Motor neuron (in vitro differentiated cells): ENCODE measurements at places on chromosomes 7 and 10. TPM values are rescaled to one million over a fixed set of nuclear protein-coding genes. Genes with fewer than 3 reads are reported as not detected.

The FFAR4 gene
- total RNA-seq = 0.09 and 0.10 TPM in 2 replicates

- ATAC-seq = no peak
These were observed 344.1 kb upstream of the PRKCQ start for GRCh38 chr10:6924166-6924565.

The TACC2 gene
- 20.4 and 23.8 TPM in 2 replicates for total RNA-seq

DNA sequence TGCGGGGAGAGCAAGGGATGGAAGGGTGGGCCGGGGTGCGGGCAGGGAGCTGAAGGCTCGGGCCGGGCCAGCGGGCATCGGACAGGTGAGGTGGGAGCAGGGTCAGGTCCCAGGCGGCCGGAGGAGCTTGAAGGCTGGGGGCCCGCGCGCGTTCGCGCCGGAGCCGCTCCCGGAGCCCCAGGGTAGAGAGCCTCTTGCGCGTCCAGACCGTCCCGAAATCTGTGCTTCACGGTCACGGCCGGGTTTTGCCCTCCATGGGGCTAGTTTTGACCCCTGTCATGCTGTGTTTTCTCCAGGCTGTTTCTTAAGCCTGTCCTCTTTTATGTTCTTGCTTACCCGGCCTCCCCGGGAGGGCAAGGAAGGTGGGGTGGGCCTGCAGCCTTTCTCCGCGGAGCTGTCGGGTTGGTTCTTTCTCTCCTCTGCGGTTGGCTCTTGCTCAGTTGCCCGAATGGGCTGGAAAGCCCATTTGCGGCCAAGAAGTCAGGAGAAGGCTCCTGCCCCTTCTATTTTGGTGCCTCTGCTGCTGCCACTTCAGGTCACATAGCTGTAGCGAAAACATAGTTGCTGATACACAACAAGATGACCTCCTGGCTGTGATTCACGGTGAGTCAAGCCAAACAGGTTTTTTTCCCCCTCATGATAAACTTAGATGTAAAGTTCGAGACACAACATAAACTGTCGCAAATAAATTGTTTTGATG is 650 bp downstream of the UBE2D1 start:
- peak; percentile 67 for ATAC-seq

DNA sequence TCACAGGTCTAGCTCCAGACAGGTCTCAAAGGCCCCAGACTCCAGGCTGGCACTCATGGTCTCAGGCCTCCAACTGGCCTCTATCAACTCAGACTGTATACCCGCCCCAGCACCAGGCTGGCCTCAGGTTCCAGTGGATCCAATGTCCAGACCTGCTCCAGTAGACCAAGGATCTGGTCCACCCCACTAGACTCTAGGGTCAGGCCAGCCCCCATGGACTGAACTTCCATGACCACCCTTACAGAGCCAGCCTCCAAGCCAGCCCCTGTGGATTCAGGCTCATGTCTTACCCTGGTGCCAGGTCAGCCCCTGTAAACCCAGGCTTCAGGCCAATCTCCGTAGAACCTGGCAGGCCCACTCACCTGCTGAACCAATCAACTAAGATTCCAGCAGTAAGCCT is 16.8 kb upstream of the GNAT3 start:
- ATAC-seq = no peak

The PBLD gene
- 3.3 and 4.1 TPM in 2 replicates for total RNA-seq

GRCh38 chr7:24701261-24702235 is 55.7 kb downstream of the GSDME start:
- ATAC-seq = no peak

The ADGRA1 gene
- 0.20 and 0.22 TPM in 2 replicates for total RNA-seq

The CPA2 gene
- total RNA-seq = 0.78 and 0.82 TPM in 2 replicates

The MSMB gene
- not detected in 2 replicates for total RNA-seq

- no peak for ATAC-seq
These were observed 46.9 kb downstream of the KMT2E start for GRCh38 chr7:105060923-105061322.

DNA sequence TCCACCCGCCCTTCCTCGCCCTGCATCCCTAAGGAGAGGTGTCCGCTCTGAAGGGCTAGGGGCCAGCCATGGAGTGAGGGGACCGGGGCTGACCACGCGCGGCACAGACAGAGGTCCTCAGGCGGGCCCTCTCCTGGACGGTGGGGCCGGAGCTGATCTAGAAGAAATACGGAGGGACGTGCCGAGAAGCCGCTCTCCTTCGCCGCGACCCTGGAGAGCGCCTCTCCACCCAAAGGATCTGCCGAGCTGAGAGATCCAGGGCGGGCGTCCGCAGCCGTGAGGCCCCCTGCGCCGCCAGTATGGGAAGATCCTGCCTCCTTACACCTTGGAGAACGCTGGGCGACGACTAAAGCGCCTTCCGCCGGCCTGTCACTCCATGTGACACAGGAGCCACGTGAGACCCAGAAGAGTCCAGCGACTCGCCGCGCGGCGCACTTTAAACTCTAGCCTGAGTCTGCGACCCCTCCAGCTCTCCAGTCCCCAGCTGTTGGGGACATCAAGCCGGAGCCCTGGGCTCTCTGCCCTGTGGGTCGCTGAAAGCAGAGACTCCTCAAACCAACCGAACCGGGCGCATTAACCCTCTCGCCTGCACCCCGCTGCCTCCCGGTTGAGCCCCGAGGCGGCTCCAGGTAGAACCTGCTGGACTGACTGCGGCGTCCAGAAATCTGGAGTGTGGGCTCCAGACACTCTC is 1.5 kb upstream of the SFMBT2 start:
- ATAC-seq = no peak

The PPP1R17 gene
- total RNA-seq = 0.85 and 1.7 TPM in 2 replicates

DNA sequence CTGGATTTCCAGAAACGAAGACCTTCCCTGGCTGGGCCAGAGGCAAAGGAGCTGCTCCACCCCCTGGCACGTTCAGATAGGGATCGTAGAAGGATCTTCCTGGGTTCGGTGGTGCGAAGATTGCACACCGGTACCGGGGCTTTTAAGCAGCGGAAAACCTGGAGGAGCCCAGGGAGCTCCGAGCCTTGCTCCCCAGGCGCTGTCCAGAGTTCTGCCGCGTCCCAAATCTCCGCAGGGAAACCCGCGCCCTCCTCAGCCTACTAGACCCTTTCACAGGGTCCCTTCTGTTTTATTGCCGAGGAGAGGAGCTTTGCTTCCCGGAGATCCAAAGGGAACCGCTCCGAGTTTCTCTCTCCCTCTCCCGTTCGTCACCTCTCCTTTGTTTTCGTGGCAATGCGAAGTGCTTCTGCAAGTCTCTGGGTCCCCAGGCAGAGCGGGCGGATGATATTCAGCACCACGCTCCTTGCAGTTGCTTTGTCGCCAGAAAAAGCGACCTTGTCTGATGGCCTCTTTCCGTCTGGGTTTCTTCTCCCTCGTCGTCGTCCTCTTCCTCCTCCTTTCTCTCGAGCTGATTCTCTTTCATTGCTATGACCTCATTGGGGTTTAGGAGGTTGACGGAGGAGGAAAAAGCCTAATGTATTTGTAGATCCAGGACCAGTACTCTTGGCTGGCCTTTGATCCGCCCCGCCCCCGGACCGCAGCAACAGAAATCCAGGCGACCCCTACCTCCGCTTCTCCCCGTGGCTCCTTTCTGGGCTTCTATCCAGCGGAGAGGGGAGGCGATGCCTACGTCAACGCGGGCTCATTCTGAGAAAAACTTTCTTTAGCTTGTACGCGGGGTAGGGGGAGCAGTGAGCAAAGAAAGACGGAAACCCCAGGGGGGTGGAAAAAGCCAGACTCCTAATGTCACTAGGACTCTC is at the start of gene TMEM196:
Gene TMEM196 (minus strand): TSS at position 777 of the 920 bp plus-strand sequence. CDS start 921 bp downstream, outside the sequence.
- peak; percentile 66 for ATAC-seq

- peak; percentile 22 for ATAC-seq
These were observed 71.1 kb downstream of the INPP5A start for GRCh38 chr10:132608511-132609195.

DNA sequence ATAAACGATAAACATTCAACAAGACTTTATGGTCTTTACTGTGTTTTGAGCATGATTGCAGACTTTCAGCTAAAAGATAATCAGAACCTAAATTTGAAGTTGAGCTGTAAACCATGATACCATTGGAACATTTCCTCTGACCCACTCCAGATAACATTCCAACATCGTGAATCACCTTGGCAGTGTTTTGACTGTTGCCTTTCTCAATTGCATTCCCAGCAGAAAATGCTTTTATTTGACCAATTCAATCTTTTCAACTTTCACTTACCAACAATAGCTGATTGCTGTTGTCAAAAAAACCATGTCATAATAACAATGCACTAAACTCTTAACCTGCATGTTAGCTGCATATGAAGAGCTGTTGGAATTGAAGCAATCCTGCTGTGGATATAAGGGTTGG is 165.5 kb downstream of the MDFIC start:
- ATAC-seq = no peak

The PAX4 gene
- not detected in 2 replicates for total RNA-seq

The TIAL1 gene
- total RNA-seq = 41.7 and 45.5 TPM in 2 replicates
